Stimulated activated CD8-positive, alpha-beta memory T cell treated with anti-CD3 and anti-CD28 coated beads, Interleukin-4, amount 100 ng/mL, for 48 hours (primary cell): ENCODE measurements at places on chromosomes 11 and 22.

DNA sequence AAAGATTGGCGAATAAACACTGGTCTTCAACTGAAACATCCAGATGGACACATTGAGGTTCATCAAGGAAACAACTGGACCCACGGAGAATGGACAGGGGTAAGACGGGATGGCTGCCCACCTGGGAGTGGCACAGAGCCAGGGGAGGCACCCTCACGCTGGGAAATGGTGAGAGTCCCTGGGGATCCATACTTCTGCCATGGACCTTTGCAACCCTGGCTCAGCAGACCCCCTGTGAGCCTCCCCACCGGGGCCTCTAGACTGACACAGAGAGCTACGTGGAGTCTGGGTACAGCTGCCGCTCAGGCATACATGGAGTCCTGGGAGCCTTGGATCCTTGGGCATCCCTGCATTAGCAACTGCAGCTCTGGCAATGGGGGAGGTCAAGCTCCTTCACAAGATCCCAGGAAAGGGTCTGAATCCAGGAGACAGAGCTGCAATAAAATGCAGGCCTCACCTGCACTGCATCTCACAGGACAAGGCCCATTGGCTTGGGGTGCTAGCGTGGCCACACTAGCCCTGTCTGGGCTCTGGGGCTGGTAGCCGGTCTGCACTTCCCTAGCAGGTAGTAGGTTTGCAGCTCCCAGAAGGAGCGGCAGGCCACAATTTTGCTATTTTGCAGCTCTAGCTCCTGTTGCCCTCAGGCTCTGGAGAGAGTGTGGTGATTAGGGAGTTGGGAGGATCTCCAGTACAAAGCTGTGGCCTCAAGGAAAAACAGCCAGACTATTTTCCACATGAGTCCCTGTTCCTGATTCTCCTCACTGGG, 496.4 kb upstream of the LRRC4C start:
- no peak for DNase-seq

DNA sequence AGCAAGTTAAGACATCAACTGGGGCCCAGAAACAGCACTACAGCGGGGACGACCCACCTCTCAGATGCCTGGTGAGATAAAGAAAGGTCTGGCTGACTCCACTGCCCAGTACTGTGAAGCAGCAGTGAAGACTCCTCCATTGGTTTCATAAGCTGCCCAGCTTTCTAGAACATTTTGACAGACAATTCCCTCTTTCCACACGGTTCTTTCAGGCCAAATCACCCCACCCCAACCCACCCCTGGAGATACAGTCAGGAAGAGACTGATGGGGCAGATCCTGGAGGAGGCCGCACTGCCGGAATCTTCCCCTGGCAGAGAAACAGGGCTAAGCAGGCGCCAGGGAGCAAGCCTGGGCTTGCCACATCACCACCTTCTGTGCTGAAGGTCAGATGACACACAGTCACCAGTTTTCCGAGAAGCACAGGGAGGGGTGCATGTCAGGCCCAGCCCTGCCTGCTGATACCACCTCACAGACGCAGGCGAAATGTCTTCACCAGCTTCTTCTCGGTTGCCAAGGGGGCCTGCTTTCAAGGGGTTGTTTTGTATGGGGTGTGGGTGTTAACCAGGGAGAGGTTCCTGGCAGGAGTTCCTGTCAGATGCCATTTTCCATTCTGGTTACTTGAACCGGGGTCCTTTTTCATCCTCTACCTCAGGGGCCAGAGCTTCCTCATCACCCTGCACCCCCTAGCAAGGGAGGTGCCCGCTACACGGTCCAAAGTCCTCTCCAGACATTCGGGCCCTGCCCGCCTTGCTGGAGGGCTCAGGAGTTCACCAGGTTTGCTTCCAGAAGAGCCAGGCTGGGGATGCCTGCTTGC, 1.4 kb upstream of the NEAT1 start:
- DNase-seq, result peak; percentile 90

GRCh38 chr22:28977481-28977971, 84.1 kb downstream of the C22orf31 start:
- no peak for DNase-seq

DNA sequence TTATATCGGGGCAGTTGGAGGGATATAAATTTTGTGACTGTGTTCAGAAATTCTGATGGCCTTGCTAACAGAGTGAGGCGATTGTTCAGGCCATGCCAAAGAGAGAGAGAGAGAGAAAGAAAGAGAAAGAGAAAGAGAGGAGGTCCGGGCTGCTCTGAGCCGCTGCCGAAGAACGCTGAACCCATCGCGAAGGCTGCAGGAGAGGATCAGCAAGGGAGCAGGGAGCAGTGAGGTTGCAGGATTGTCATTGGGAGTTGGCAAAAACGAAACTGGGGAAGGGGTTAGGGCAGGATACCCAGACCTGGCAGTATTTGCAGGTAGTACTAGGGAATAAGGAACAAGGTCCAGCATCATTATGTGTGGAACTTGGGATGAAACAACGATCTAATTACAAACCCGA, 537.1 kb downstream of the INSC start:
- no peak for DNase-seq

GRCh38 chr11:126357969-126358762, 2.7 kb downstream of the ST3GAL4 start:
- DNase-seq, result no peak

- DNase-seq, result no peak
Observed at GRCh38 chr11:57903011-57903410, 120.7 kb upstream of the OR9Q1 start.

DNA sequence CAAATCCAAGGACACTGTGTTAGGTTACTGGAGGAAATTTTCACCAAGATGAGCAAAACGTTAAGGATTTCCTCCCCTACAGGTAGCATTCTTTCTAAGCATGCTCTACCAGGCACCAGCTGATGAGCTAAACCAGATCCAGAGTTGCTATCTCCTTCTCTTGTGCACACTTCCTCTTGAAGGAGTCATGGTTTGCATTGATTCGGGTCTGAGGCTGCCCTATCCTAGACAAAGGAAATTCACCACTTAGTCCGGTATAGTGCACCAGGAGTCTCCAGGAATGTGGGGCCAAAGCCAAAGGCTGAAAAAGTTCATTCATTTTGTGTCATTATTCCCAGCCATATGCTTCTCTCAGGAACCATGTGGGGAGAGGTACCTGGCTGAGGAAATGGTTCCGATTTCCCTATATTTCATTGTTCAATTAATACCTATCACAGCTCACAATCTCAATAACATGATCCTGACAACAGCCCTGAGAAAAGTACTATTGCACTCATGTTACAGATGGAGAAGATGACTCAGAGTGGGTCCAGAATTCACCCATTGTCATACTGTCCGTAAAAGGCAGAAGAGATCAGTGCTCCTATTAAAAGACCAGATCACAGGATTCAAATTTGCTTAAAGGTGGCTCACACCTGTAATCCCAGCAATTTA, 39.1 kb downstream of the SLC35F2 start:
- no peak for DNase-seq

- DNase-seq, result no peak
Observed at GRCh38 chr11:17794981-17795380, 60.4 kb downstream of the KCNC1 start.

DNA sequence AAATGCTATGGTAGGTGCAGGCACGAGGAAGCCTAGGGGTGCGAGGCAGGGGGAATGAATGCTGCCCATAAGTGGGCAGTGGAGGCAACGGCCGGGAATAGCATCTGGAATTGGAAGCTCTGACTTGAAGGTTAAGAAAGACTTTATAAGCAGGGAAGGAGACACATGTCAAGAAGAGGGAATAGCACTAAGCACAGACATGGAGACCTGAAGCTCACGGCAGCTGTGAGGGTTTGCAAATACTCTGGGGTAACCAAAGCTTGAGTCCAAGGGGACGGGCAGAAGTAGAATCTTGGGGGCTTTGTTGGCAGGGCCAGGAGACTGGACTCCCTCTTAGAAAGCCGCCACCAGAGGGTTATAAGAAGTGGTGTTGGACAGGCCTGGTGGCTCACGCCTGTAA, 112.6 kb downstream of the CEP164 start:
- no peak for DNase-seq

- DNase-seq, result no peak
Observed at GRCh38 chr11:11981840-11982239, 26.6 kb downstream of the DKK3 start.
